Amniotic epithelial cell (primary cell): ENCODE measurements at places on chromosomes 11 and 22.

GRCh38 chr22:42270176-42270509 lies 310 bp downstream of the TCF20 start:
- no peak for DNase-seq

GRCh38 chr11:63289658-63290057 lies 46.3 kb upstream of the SLC22A25 start:
- no peak for DNase-seq

GRCh38 chr11:18461909-18462308 lies 6.3 kb downstream of the LDHAL6A start:
- DNase-seq: no peak

DNA sequence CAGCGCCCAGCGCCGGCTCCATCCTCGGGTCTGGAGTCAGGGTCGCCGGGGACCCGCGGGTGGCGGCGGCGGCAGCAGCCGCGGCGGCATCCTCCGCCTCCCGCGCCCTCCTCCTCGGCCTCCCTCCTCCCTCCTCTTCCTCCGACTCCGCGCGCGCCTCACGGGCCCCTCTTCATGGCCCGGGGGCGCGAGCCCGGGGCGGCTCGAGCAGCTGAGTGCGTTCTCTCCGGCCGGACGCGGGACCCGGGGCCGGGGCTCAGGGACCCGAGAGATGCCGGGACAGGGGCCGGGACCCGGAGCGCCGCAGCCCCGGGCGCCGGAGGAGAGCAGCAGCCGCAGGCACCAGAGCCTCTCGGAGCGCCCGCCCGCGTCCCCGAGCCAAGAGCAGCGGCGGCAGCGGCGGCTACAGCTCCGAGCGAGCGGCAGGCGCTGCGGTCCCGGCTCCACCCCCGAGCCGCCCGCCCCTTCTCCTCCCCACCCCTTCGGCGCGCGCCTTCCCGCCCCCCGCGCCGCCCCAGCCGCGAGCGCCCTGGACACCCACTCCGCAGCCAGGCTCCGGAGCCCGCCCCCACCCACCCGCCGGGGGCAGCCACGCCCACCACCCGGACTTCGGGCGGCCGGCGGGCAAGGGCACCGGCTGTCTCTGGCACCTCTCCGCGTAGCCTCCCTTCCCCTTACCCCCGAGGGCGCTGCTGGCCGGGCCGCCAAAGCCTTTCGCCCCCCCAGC lies at the start of gene CHST1:
CHST1 (minus strand) TSS at position 417 of the 727 bp plus-strand sequence. CDS start 14,699 bp downstream, outside the sequence.
- peak; percentile 14 for DNase-seq

DNA sequence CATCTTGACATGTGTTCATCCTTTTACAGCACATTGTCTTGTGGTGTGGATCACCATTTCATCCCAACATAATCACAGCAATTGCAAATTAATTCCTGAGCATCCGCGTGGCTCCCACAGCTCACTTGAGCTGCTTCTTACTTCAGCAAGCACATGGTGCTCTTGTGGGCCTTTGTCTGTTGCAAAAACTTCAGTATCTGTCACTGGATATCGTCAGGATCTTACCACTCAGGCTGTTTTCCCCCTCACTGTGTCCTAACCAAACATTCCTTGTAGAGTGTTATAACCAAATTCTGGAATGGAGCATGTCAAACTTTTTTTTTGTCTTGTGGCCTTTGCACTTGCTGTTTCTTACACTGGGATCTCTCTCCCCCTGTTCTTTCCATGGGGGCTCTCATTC lies 683.1 kb upstream of the ARHGAP42 start:
- peak; percentile 91 for DNase-seq

GRCh38 chr11:47163193-47163592 lies 13.5 kb downstream of the ARFGAP2 start:
- no peak for DNase-seq

- DNase-seq: peak; percentile 59
Measured at GRCh38 chr11:104946907-104947306, 21.5 kb downstream of the CASP4 start.

- no peak for DNase-seq
Measured at GRCh38 chr11:73430326-73430725, 54.1 kb downstream of the RELT start.

DNA sequence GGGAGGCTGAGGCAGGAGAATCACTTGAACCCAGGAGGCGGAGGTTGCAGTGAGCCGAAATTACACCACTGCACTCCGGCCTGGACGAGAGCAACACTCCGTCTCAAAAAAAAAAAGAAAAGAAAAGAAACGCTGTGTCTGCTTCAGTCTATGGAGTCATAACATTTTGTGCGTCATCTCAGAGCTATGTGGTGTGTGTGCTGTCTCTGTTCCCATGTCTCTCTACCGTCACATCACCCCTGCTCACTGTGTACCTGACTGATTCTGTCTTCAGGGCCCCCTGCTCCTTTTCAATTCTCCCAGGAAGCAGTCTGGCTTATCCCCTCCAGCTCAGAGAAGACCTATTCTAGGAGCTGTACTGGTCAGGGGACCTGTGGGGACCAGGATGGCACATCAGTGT lies 7.0 kb downstream of the BACE1-AS start:
- DNase-seq: peak; percentile 55

DNA sequence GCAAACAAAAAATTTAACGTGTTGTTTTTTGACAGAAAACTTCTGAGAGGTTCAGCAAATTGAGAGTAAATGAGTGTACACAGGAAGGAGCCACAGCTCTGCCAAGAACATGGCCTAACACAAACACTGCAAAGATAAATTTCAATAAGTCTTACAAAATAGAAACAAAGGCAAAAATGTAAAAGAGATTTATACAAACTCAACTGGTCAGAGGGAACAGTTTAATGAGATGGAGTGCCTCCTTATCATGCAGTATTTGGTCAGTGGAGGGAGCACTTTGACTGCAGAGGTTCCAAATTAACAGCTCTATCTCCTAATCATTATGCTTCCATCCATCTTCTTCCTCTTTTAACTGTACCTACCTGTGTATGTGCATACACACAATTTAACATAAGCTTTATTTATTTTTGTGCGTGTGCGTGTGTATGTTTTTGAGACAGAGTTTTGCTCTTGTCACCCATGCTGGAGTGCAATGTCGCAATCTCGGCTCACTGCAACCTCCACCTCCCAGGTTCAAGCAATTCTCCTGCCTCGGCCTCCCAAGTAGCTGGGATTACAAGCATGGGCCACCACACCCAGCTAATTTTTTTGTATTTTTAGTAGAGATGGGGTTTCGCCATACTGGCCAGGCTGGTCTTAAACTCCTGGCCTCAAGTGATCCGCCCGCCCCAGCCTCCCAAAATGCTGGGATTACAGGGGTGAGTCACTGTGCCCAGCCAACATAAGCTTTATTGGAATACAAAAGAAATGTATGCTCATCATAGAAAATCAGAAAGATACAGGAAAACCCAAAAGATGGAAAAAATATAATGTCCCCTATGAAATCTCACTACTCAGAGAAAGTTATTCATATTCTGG lies 111.9 kb downstream of the MRTFA start:
- peak; percentile 59 for DNase-seq

- DNase-seq: no peak
Measured at GRCh38 chr22:44096736-44097135, 72.6 kb downstream of the PARVB start.

GRCh38 chr22:50684501-50684900 lies 11.9 kb downstream of the SHANK3 start:
- DNase-seq: no peak

GRCh38 chr11:6356503-6357055 lies 33.7 kb upstream of the SMPD1 start:
- no peak for DNase-seq

- DNase-seq: no peak
Measured at GRCh38 chr22:33220476-33221080, 162.4 kb upstream of the SYN3 start.

DNA sequence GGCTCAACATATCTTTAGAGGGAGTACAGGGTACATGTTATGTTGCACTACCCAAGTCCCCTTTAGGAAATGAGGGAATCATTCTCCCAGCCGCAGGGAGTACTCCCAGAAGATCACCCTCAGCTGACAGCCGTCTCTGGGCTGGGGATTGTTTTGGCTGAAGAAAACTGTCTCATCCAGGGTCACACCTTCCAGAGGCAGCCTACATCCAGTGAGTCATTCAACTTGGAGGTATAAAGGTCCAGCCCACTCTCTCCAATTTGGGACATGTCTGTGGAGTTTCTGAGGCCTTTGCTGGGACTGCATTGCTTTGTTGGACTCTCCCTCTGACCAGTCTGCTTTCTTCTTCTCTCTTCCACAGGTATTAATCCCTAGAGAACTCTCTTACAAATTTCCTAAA lies 42.1 kb downstream of the RASSF10 start:
- no peak for DNase-seq

DNA sequence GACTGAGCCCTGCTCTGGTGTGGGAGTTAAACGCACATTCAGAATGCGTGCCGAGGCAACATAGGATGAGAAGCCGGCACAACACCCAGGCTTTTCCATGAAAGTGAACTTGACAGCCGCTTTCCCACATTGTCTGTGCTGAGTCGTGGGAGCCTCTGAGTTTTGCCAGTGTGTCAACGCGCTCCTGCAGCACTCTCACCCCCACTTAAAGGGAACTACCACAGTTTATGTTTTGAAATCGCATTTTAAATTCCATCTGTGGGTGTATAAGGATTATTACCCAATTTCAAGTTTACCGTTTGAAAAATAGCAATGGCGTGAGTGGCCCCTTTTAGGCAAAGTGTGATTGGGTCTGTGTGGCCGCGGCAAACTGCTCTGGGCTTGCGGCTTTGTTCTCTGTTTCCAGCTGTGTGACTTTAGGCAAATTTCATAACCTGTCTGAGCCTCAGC lies 81.5 kb downstream of the FBLN1 start:
- peak; percentile 72 for DNase-seq

DNA sequence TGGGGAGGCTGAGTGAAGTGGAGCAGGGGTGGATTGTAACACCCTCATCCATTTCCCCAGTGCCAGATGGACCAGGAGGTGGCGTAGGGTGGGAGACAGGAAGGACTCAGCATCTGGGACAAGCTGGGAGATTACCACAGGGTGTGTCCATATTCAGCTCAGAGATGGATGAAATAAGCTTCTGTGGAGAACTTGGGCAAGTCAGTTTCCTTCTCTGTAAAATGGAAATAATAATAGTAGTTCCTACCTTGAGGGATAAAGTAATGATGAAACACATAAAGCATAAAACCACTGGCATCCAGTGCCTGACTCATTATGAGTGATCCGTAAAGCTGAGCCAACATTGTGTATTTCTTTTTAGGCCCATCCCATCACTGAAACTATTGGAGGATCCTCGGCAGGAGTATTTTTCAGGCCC lies 607 bp upstream of the ROBO4 start:
- peak; percentile 89 for DNase-seq

GRCh38 chr11:92596596-92597317 lies 372.1 kb downstream of the FAT3 start:
- DNase-seq: no peak

- no peak for DNase-seq
Measured at GRCh38 chr22:33025675-33026074, 32.5 kb downstream of the SYN3 start.
